ENCODE measurements at places on chromosomes 6 and 20.

GRCh38 chr20:10558635-10559187, 115.1 kb downstream of the JAG1 start:
- peak; percentile 85 for DNase-seq

- DNase-seq, result no peak
These were observed 27.8 kb downstream of the CHRNA4 start for GRCh38 chr20:63333241-63333836.

DNA sequence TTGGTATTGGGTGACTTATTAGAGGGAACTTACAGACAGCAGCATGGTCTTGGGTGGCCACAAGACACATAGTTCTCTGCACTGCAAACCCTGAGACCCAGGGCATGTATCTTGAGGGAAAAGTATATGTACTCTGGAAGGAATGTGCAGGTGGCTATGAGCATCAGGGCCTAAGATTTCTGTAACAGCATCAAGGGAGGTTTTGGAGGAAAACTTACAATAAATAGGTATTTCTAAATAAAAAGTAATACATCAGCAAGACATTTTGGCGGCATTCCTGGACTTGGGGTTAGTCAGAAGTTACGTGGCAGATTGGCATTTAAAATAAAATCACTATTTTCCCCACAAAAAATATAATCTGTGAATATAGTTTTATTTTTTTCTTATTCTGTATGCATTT, 8.0 kb upstream of the STX7 start:
- peak; percentile 68 for DNase-seq

DNA sequence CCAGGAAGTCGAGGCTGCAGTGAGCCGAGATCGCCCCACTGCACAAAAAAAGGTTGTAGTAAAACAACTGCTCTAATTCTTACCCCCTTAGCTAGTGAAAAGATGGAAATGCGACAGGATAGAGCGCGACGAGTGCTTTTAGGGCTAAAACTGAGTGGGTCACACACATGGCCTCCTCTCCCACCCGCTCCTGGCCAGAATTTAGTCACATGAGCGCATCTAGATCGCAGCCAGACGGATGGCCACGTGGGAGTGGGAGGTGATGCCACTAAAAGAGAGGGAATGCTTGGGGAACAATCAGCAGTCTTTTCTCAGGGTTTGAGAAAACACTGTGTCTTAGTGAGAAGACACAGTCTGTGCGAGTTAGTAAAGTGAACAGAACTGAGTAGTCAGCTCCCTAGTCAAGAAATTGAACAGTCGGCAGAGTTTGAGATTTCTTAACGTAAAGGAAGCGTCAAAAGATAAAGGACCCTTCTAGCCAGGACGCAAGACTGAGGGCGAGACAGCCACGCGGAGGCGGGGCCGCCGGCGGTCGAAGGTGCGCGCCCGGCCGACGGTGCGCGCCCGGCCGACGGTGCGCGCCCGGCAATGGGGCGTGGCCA, 664 bp upstream of the ACTR5 start:
- DNase-seq, result no peak

DNA sequence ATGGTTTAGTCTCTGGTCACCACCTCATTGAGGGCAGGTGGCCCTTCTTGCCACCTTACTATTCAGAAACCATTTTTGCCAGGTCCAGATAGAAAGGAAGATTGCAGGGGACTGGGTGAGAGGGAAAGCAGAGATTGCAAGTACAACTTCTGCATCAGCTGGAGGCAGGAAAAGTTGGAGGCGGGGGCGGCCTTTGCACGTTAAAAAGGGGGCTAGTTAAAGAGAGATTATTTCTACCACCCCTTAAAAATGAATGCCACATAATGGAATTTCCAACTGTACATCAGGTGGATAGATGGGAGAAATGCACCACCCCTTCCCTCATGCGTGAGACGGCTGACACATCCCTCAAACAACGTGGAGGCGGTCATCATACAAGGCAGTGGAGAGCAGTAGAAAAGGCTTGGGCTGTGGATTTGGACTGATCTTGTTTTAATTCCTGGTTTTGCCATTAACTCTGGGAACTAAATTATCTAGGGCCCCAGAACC, 95.4 kb upstream of the CNKSR3 start:
- DNase-seq, result no peak

DNA sequence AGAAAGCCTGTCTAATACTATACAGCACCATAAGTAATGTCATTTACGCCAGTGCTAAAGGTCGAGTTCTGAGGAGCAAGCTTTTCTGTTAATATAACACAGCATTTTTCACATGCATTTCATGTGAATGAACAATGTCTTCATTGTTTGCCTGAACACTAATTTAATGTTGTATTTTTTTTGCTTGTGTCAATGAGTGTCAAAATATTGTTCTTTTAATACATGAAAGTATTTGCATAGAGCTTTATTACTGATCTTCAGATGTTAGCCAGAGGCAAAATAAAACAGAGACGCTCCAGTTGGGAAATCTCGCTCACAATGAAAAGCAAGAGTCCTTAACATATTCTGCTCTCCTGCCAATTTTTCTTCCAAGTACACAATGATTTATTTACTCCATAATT, 151.8 kb downstream of the FOXC1 start:
- no peak for DNase-seq

DNA sequence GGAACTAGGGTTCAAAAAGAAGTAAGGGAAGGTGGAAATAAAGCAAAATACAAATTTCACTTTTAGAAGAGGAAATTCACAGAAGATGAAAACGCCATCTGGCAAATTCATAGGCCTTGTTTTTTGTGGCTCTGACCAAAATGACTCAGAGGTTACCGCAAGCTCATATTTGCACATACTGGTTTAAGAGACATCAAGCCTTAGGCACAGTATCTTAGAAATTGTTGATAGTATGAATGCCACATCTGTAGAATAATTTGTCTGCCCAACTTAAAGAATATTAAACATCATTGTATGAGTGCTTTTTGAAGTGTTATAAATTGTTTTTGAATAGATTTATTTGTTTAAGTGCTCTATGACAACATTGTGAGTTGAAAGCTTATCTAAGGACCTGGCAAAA, 10.6 kb downstream of the TAAR1 start:
- DNase-seq, result peak; percentile 70

- DNase-seq, result peak; percentile 38
These were observed 6.5 kb downstream of the BTN2A2 start for GRCh38 chr6:26389349-26389894.

DNA sequence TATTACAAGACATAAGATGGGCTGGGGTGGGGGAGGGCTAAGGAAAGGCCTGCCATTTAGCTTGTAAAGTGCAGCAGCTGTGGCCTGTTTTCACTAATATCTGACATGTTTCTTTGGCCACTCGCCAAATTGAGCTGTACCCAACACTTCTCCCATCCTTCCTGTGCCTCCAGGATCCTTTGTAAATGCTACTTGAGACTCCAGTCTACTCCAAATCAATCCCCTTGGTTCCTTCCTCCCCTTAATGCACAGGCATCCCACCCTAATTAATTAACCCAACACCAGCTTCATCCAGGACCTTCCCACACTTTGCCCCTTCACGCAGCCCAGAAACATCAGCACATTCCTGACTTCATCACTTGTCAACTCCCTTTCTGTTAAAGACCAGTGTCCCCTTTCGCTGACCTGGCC, 55.0 kb upstream of the TCF21 start:
- peak; percentile 18 for DNase-seq

DNA sequence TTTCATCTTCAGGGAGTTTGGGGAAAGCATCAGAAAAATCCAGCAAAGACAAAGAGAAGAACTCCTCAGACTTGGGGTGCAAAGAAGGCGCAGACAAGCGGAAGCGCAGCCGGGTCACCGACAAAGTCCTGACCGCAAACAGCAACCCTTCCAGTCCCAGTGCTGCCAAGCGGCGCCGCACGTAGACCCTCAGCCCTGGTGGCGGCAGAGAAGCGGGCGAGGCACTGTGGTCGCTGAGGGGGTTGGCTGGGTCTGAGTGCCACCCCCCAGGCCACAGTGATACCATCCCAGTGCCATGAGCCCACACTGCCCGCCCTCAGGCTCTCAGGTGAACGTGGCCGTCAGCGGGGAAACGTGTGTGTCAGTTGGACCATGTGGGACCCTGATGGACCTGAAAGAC, 3.2 kb downstream of the MRGBP start:
- DNase-seq, result no peak

GRCh38 chr20:62854121-62854520, 7.5 kb downstream of the TCFL5 start:
- no peak for DNase-seq

- no peak for DNase-seq
These were observed 6.3 kb downstream of the RBBP8NL start for GRCh38 chr20:62420846-62421715.

GRCh38 chr20:24942679-24943078, 6.4 kb upstream of the CST7 start:
- no peak for DNase-seq

DNA sequence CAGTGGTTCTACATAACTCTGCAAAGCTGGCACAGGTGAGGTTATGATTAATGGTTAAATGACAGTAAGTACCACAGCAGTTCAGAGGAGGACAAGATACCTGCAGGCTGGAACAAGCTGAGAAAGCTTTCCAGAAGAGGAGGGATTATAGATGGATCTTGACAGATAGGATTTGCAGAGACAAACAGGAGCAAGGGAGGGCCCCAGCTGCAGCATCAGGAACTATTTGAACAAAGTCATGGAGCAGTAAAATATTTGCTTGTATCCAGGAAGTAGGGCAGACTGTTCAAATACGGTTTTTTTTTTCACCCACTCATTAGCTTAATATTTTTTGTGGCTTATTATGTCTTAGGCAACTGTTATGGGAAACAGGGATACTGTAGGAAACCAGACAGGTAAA, 144.4 kb upstream of the MAN1A1 start:
- DNase-seq, result no peak

DNA sequence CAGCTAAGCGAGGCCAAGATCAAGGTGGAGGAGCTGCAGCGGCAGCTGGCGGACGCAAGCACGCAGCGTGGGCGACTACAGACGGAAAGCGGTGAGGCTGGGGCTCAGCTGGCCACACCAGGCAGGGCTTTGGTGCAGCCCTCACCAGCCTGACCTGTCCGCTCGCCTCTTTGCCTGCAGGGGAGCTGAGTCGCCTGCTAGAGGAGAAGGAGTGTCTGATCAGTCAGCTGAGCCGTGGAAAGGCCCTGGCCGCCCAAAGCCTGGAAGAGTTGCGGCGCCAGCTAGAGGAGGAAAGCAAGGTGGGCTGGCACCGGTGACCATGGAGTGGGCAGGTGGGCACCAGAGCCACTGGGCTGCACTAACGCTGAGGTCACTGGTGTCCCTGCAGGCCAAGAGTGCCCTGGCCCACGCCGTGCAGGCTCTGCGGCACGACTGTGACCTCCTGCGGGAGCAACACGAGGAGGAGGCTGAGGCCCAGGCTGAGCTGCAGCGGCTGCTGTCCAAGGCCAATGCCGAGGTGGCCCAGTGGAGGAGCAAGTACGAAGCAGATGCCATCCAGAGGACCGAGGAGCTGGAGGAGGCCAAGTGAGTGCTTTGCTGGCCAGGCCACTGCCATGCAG, 42.8 kb downstream of the MYH7B start:
- no peak for DNase-seq

GRCh38 chr20:43448748-43449535, 8.8 kb upstream of the SRSF6 start:
- DNase-seq, result peak; percentile 37

DNA sequence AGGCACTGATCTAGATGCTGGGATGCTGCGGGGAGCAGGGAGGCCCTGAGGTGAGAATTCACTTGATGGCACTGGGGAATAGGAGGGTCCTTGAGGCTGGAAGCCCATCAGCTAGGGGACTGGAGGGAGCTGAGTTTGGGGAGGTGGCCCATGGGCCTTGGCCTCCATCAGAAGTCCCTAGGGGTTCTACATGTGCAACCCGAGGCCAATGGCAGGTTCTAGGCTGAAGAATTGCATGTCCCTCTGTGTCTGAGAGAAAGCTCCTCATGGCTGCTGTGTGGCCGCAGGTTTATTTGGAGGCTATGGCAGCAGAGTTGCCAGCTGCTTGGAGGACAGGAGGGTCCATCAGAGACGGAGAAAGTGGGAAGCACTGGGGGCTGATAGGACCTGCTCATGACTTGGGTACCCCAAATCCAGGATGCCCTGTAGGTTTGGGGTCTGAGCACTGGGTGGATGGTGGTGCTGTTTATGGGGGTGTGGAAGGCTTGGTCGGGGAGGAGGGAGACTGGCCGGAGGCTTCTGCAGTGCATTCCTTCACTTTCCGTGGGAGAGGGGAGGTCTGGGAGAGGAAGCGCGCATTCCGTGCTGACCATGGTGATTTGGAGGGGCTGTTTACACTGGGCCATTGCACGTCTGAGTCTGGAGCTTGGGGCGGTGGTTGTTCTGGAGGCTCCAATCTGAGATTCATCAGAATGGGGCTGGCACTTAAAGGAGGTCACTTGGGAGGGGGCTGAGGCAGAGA, 24.8 kb upstream of the PHACTR3 start:
- DNase-seq, result no peak

DNA sequence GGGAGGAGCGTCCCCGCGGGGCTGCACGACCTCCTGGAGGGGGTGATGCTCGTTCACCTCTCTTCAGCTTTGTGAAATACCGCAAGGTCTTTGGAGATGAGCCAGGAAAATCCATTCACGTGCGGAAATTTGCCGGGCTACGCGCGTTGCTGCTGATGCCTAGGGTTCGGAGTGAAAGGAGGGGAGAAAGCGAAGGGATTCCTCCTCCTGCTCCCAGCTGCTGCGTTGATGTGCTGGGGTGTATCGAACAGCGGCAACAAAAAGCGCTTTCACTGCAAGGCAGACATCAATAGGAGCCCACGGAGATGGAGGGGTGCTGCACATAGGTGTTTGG, 391 bp upstream of the B3GAT2 start:
- no peak for DNase-seq

DNA sequence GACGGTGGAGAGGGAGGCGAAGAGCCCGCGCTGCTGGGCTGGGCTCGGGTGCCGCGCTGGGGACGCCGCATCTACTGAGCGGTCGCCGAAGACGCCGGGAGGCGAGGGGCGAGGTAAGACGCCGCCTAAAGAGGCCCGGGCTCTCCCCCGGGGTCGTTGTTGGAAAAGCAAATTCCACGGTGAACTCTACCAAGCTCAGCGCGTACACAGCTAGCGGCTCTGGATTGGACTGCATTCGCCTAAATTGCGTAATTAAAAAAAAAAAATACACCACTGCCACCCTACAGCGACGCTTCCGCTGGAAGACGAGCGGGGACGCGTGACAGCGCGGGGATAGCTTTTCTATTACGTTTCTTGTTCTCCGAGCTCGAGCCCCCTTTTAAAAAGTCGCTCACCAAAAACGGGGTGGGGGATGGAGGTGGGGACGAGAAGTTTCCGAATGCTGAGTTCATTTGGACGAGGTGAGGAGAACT, 92.0 kb upstream of the PRDM1 start:
- DNase-seq, result peak; percentile 36

- peak; percentile 65 for DNase-seq
These were observed 12.1 kb downstream of the LGSN start for GRCh38 chr6:63307581-63308246.

GRCh38 chr6:14450133-14450504, 332.5 kb downstream of the CD83 start:
- no peak for DNase-seq

GRCh38 chr6:96101564-96101963, 85.8 kb downstream of the FUT9 start:
- no peak for DNase-seq

DNA sequence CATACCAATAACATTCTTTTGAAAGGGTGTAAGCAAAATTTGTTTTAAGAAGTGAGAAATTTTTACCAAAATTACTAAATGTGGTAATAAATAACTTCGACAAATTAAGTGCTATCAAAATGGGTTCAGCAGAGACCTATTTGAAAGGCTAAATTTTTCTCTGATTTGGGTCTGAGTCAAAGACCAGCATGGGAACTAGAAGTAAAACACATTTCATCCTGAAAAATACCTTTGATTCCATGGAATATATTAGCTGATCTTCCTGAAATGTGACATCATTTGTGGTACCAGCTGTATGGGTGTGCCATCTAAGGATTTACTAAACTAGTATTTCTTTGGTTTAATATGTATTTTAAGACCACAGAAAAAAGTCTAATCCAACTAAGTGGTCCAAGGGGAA, 63.6 kb downstream of the BLOC1S5 start:
- DNase-seq, result no peak

All from fibroblast of mammary gland (primary cell).